ENCODE measurements at places on chromosomes 7 and 10.

- peak; percentile 40 for DNase-seq
Measured at GRCh38 chr10:79063071-79063491, 5.7 kb upstream of the ZMIZ1 start.

DNA sequence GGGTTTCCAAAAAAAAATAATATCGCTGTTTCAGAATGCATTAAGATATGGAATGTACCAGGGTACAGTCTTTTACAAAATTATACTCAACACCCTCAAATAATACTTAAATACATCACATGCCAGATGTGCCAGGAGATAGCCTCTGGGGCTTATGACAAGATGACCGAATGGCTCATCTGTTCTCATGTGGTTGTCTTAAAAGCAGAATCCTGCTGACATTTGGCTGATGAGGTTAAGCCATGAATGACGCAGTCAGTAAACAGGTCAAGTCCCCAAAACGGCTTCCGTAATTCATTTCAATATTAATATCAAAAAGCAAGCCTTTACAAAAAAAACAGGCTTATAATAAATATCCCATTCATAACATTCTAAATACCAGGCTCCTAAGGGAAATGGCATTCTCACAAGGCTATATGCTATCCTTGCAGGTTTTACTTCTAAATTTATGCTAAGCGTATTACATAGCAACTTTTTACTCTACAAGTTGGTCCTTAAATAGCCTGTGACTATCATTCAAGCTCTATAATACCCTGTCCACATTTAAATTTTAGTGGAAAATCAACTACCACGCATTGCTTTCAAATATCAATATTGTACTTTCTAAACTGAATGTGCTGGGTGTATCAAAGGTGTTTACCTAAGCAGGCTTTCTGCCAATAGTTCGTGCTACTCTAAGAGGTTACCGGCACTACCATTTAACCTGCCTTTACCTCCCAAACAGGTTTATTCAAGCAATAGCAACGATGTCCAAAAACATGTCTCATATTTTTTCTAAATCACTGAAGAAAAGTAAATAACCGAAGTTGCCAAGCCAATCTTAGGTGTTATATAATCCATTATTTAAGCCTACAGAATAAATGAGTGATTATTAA is 15.6 kb downstream of the SMURF1 start:
- no peak for DNase-seq

DNA sequence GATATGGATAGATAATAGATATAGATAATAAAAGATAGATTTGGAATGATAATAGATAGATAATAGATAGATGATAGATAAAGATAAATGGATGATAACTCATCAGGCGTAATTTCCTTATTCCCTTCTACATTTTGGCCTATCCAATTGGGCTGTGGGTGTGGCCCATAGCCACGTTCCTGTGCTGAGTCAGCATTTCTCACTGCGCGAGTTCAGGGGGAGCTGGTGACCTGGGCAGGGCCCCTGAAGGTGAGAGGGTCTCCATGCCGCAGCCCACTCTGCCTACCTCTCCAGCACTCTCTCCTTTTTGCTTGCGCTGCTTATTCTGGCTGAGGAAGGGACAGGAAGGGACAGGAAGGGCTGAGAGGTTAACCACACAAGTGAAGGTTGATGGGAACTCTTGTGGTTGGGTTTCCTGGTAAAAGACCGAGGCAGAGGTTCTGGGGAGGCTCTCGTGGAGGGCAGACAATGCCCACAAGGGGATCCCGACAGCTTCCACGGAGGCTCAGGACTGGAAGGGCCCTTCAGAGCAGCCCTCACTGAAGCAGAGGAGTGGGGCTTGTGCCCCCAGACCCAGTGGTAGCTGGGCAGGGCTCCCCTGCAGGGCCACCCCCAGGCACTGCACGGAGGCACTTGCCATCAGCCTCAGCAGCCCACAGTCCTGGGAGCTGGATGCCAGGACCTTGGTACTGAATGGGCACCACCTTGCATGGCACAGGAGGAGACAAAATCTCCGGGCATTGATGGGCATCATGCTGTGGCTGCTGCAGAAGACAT is 247.3 kb upstream of the PITRM1 start:
- DNase-seq: no peak

DNA sequence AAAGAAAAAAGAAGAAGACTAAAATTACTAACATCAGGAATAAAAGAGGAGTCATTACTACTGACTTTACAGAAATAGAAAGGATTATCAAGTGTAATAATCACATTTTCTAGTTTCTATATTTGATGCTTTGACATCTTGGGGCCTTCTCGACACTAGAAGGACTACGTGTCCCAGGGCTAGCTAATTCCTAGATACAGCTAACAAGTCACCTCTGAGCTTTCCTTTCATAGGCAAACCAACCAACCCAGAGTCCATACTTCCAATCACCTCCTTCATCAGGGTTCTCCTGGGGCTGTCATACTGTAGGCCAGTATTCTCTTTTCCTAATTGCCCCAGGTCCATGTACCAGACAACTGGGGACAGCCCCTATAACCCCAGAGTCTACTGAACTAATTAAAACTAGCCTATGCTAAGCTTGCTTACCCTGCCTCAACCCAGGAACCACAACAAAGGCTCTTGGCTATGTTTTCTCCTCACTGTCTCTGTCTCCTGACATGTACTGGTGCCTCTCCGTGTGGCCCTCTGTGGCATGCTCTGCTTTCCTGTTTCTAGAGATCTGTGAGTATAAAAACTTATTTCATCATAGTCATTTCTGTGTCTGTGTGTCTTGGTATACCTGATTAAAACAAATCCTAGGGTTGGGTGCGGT is 6.7 kb upstream of the PARP12 start:
- no peak for DNase-seq

DNA sequence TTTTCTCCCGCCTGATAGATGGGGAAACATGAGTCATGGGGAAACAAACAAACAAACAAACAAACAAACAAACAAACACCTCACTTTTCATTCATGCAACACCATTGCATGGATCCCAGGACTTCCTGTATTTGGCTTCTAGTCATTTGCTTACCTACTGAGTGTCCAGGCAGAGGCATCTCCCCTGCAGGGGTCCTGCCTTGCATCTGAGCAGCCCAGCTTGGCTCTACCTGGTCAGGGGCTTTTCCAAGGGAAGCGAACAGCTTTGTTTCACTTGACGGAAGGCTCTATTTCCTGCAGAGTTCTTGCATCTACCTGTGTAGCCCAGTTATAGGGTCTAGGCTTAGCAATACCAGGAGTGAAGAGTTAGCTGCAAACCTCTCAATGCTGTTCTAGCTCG is 374.2 kb downstream of the GATA3 start:
- no peak for DNase-seq

GRCh38 chr10:73641328-73642060 is at the start of gene MYOZ1:
Gene MYOZ1 (minus strand): TSS chr10:73641474. CDS start chr10:73640017, 1,457 bp downstream.
- DNase-seq: peak; percentile 51

DNA sequence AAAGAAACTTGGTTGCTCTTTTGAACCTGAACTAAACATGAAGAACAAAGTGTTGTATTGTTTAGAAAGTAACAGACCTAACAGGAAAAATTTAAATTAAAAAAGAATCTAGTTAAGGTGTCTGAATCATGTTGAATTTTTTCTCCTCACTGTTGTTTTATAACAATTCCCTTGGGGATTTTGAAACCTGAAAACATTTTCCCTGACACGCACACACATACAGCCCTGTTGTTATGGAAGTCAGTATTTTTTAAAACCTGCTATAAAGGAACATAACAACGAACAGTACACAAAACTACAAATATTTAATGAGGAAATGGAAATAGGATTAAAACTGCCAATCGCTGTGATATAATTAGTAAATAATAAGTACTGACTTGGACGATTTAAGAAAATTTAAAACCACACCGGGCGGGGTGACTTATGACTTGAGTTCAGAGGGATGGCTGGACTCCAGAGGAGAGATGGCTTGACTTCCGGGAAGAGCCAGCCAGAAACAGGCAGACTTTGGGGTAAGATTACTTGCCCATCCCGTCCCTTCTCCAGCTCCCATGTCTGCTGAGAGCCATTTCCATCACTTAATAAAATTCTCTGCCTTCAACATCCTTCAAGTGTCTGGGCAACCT is 16.2 kb upstream of the SPOCK2 start:
- DNase-seq: no peak

DNA sequence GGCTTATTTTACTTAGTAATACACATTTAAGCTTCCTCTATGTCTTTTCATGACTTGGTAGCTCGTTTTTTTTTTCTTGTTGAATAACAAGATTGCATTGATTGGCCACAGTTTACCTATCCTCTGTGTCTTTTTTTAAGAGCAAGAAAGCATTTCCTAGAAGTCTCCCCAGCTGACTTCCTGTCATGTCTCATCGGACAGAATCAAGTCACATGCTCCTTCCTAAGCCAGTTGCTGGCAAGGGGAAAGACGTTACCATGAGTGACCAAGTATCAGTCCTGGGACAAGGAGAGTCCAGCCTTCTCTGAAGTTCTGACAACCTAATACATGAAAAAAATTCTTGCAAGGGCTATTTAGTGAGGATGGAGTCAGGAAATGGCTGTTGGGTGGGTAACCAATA is 24.9 kb upstream of the SFRP5 start:
- DNase-seq: no peak

DNA sequence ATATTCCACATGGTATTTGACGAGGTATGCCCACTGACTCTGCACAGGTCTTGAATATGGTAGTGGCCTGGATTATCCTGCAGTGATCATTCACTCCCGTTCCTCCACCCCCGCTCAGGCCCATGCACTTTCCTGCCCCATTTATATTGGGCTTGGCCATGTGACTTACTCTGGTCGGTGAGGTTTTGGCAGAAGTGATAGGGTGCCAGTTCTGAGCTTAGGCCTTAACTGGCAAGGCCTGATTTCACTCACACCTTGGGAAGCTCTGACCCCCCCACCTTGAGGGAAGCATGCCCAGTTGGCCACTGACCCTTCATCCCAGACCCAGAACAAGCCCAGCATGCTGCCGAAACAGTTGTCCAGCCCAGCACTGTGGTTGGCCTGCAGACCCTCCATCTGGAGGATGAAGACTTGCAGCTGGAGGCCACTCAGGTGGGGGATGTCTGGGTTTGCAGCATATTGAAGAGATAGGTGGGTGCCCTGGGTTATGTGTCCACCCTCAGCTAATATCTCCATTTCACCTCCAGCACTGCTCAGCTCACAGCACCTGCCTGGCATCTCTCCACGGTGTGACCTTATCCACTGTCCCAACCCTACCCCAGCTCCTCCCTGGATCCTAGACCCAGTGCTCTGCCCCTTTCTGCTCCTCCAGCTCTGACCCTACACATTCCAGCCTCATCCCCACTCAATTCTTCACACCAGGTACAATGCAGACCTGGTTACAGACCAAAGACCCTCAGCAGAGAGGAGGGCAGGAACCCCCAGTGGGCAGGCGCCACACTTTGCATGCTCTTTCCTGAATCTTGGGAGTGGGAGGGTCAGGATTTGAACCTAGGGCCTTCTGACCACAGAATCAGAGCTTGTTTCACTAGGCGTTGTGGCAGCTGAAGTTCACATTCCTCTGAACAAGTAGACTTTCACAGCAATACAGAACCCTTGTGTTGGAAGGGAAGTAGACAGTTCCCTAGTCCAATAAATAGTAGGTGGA is 138.1 kb upstream of the CHST15 start:
- DNase-seq: no peak

DNA sequence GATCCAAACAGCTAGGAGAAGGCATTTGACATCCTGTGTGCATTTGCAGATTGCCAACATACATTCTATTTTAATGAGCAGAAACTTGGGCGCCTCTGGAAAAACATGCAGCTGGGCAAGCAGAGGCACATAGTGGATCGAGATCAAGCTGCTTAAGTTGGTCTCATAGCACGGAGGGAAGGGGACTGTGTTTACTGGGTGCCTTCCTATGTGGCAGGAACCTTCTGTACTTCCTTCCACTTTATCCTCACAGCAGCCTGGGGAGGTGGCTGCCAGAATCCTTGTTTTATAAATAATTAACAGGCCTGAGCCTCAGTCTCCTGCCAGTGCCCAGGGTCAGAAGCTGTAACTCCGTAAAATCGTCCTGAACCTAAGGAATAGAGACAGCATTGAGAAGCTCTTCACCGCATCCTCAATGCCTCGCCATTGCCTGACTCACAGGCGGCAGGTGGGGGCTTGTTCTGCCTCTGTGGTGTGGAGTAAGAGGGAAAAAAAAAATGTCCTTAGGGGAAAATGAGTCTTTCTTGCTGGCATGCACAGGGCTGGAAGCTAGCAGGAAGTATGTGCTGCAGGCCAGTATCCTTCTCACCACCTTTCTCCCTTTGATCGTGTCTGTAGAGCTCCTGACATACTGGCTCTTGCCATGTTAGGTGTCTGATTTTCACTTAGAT is 6.2 kb downstream of the VWA2 start:
- DNase-seq: no peak

- no peak for DNase-seq
Measured at GRCh38 chr10:34653530-34653929, 161.6 kb downstream of the PARD3 start.

- DNase-seq: no peak
Measured at GRCh38 chr10:75074711-75075445, 36.6 kb upstream of the SAMD8 start.
